Hypothalamus (tissue), 51 donors: ENCODE measurements at places on chromosomes 4 and X.
A peak's percentile ranks its signal among the peaks of the same experiment; 100 is the strongest.

GRCh38 chr4:123547216-123548165, 150.9 kb downstream of the SPRY1 start:
- no peak for DNase-seq

DNA sequence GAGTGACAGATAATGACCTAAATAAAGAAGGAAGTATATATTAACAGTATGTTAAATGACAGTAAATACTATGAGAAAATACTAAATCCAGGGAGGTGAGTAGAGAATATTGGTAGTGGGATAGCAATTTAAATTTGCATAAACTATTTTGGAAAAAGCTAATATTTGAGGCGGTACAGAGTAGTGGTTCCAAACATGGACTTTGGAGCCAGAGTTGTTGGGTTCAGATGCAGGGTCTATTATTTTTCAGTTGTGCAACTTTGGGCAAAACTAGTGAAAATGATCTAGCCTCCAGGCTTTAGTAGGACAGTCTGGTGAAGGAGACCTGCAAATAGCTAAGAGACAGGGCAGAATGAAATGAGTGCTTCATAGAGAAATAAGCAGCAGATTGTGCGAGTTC, 84.8 kb upstream of the SOX3 start:
- no peak for DNase-seq

DNA sequence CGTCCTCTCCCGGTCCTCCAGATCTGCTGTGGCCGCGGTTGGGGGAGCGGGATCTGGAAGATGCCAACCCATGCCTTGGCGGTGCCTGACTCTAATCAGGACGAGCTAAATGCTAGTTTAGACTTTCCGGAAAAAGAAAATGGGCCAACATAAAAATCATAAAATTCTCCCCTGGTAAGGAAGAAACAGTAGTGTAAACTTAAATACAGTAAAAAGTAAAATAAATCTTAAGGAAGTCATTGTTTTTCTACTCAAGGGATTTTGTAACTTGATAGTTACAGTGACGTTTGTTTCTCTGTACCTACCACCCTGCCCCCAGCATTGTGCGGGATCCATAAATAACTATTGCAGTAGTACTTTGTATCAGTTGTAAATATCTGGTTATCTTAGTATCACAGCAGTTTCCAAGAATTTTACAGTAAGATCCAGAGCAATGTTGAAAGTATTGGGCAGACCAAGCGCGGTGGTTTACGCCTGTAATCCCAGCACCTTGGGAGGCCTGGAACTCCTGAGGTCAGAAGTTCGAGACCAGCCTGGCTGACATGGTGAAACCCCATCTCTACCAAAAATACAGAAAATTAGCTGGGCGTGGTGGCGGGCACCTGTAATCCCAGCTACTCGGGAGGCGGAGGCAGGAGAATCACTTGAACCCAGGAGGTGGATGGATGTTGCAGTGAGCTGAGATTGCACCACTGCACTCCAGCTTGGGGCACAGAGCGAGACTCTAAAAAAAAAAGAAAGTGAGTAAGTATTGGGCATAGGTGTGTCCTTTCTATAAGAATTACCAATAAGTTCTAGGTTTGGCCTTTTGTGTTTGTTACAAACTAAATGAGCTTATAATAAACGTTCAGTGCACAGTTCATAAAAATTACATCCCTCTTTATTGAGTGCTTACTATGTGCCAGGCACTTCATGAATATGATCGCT, 1.0 kb upstream of the PLA2G12A start:
- no peak for DNase-seq

GRCh38 chr4:8386731-8387130, 53.8 kb downstream of the ACOX3 start:
- DNase-seq, result no peak

- no peak for DNase-seq
Observed at GRCh38 chr4:140198942-140199341, 45.0 kb upstream of the MAML3 start.

DNA sequence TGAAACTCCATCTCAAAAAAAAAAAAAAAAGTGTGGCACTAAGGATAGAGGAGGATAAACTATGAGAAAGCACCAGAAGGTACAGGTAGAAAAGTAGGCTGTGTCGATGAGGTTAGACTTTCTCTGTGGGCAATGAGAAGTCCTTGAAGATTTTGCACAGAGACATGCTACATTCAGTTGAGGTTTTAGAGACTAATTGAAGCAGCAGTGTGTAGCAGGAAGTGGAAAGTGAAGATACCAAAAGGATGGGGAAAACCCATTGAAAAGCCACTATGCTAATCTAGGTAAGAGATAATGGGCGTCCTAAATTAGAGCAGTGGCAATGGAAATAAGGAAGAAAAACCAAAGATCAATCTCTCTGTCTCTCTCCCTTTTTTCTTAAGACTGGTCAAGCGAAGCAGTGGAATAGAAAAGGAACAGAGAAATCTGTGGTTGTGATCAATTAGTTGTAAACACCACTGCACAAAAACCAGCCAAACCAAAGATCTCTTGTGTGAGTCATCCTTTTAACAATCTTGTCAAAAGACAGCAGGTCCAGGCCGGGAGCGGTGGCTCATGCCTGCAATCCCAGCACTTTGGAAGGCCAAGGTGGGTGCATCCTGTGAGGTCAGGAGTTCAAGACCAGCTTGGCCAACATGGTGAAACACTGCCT, 3.5 kb downstream of the SPINK2 start:
- no peak for DNase-seq

- no peak for DNase-seq
Observed at GRCh38 chrX:56232221-56233082, at the start of gene KLF8. TSS of gene KLF8 (plus strand) at chrX:56232356. CDS start at chrX:56233335, 979 bp downstream.

DNA sequence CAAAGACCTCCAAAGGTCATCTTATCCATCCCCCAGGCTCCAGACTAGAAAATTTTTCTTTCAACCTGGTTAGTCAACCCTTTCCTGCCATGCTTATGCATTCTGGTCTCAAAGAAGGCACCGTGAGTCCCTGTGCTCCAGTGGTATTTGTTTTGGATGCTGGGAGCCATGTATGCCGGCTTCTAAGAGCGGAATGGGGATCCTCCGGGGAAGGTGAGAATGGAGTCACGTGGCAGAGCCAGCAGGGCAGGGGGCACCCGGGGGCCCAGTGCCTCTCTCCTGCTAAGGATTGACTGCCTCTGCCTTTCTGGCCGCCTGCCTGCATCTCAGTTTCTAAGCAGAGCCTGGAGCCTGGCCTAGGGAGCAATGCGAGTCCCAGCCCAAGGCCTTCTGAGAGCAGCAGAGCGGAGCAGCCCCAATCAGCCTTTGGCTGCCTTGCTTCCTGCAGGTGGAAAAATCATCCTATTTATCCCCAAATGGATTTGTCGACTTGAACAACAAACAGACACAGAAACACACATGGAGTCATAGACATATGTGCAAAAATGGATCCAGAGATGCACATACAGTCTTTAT, 141.0 kb downstream of the PJA1 start:
- DNase-seq, result no peak

- no peak for DNase-seq
Observed at GRCh38 chr4:189090174-189090814, 850.4 kb upstream of the FRG1 start.

GRCh38 chr4:17578482-17578891, 1.5 kb downstream of the LAP3 start:
- DNase-seq, result no peak

DNA sequence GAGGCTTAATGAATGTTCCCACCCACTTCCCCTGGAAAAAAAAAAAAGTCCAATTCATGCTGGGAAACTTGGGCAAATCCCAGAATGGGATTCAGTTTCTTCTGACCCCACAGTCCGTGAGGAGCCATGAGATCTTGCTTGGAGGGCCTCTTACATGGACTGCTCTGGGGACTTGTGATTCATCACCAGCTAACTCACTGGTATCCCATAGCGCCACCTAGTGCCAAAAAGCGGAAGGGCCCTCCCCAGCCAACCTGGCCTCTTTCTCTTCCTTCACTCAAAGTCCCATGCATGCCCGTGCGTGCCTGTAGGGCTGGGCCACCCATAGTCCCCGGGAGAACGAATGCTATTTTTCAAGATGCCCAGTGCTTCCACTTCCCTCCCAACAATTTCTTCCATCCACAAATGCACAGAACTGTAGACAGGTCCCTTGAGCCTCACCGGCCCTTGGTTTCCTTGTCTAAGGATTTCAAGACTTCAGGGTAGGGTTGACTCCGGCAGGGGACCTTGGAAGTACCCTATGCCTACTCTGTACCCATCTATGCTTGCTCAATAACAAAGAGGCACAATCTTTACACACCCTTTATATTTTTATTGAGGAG, 5.1 kb downstream of the RTL5 start:
- DNase-seq, result peak; percentile 76

DNA sequence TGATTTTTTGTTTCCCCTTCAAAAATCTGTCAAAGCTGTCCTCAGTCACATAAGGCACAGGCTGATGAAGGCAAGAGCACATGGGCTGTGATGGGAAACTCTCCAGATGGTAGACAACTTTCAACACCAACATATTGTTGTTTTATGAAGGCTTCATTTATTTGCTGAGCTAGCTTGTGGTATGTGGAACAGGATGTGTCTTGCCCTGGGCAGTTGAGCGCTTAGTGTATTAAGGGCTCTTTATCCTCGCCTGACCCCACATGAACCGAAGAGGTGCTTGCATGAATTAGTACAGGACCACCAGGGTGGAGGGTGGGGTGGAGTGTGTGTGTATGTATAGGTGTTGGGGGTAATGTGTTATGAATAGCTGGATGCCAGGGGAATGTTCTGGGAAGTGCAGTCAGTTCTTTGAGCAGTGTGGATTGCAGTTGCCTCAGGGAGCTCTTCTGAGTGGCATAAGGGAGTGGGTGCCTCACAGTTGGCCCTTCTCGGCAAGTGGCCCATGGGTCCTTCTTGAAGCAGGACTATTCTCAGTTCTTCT, 103.1 kb downstream of the PHEX start:
- no peak for DNase-seq

- no peak for DNase-seq
Observed at GRCh38 chrX:151776181-151776731, 41.7 kb downstream of the CNGA2 start.

GRCh38 chr4:145808021-145808650, 128.2 kb downstream of the C4orf51 start:
- DNase-seq, result no peak

DNA sequence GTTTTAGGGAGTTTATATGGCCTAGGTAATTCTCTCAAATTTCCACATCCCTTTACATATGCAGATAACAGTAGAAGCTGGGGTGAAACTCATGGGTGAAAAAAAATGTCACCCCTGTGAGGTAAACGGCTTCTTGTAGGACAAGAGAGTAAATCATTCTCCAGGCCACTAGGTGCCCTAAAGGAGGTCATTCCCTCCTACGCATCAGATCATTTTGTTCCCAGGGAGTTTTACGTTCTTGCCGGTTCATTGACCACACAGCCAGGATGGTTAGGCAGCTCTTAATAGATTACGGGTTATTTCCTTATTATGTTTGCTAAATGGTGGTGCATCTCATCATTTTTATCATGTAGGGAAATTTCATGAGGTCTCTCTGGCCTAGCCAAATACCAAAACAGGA, 225.8 kb upstream of the NOCT start:
- no peak for DNase-seq

DNA sequence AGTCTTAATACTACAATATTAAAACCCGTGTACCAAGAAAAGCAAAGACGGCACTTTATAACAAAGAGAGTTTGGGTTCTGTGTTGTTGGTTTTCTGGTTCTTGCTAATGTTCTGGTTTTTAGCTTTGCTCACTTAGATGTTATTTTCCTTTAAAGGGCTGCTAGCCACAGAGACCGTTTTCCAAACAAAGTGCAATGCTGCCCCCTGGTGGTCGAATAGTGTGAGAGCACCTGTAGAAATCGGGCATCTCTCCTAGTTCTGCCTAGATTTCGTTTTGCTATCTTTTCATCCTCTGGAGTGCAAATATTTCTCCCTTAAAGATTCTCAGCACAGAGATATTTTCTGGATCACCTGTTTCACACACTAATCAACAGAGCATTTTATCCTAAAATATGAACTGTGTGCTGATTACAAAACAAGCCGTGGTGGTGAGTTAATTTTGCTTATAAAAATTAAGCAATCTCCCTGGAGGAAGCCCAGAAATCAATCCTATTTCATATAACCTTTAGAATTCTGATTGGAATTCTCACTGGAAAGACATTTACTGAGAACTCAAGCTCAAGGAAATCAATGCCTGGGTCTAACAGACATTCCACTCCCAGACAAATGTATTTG, 334.5 kb upstream of the NOCT start:
- DNase-seq, result peak; percentile 85
